ENCODE measurements at places on chromosomes 5 and 9. TPM values are rescaled to one million over a fixed set of nuclear protein-coding genes. Genes with fewer than 3 reads are reported as not detected.

DNA sequence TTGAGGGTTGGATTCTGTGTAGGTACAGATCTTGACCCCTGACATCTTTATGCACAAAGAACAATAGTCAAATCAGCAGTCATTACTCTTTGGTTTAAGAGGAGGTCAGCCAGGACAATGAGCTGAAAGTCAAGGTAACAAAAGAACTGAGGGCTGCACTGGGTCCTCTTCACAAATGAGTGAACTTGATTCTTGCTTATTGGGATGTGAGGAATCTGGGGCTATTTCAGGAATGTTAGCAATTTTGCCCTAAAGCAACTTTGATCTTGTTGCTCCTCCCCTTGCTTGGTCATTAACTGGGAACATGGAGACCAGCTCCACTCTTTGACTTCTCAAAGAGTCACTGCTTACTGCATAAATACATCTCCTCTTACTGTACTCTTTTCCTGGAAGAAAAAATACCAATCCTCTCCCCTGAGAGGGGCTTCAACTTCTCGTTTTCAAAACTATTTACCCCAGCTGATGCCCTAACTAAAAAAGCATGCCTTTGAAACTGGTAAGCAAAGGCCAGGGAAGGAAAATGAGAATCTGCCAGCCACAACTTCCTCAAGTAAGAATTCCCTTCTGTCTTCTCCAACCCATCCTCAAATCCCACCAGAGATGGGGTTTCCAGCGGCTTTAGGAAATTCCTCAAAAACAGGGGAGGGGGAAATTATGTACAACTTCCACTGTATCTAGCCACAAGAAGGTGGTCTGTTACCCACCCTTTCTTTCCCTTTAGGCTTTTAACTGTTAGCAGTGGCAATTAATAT, 368.3 kb downstream of the ENC1 start:
- DNase-seq = peak; percentile 98

Gene LCN12
- 0.40 TPM for total RNA-seq

GRCh38 chr9:94270009-94270408, 10.9 kb downstream of the ZNF169 start:
- DNase-seq = peak; percentile 77

Gene MVB12B
- 1.0 TPM for total RNA-seq

DNA sequence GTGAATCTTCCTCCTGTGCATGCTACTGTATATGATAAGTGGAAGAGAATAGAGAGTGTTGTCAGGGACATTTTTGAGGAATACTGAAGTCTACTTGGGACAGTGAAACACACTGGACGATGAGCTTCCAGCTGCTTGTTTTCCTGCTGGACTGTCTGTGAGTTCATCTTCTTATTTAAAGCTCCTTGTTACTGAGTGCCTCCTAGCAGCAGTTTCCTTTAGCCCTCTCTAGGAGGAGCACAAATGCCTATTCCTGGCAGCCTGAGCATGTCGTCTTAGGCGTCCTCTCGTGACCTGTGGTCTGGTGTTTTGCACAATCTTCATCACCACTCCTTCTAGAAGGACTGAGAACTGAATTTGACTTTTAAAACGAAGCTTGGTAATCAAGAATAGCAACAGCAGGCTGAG, 43.8 kb downstream of the ANKRD33B start:
- peak; percentile 88 for DNase-seq

All from renal cortical epithelial cell (primary cell).